ENCODE measurements at places on chromosomes 4 and X. TPM values are rescaled to one million over a fixed set of nuclear protein-coding genes. Genes with fewer than 3 reads are reported as not detected.

The ETNPPL gene
- total RNA-seq, result not detected

The CHRNA9 gene
- total RNA-seq, result 0.51 TPM

- H3K27ac ChIP-seq, result no peak overlapping the region
- H3K27me3 ChIP-seq, result no peaks in the 10 kb centered on the region
- H3K4me1 ChIP-seq, result no peaks in the 10 kb centered on the region
- DNase-seq, result peak; percentile 6
- H3K4me3 ChIP-seq, result no peak overlapping the region
These were observed 47.4 kb downstream of the REPS2 start for GRCh38 chrX:16993791-16994318.

DNA sequence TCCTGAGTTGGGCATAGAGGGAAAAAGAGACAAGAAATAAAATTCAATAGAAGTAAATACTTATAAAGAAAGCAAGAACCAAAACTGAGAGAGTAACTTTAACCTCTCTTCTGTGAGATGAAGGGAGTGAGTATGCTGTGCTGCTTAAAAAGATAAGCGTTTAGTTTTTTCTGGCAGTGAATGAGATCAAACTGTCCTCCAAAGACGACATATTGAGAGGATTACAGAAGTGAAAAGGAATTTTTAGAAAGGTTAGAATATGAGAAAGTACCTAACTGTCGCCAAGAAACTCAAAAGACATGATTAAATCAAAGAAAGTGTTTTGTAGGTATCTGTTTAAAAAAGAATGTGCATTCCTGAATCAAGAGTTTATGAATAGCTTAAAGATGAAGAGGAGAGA lies 16.0 kb downstream of the GAB1 start:
- no peak overlapping the region for H3K27ac ChIP-seq
- H3K36me3 ChIP-seq, result no peaks in the 10 kb centered on the region
- no peaks in the 10 kb centered on the region for H3K4me1 ChIP-seq

DNA sequence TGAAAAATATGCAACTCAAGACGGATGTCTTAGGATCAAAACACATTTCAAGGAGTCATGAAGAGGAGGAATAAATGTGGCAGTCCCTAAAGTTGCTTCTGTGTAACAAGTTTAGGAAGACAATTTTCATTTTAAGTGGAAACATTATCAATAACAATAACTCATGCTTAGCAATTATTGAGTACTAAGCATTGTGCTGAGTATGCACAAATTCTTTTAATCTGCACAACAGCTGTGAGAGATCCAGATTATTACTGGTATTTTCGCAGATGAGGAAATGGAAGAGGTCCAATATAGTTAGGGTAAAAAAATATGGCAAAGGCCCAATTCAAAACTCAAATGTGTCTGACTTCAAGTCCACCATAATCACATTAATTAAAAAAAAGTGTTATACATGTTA lies 2.9 kb upstream of the TEX13B start:
- H3K27ac ChIP-seq, result no peak overlapping the region
- H3K4me1 ChIP-seq, result 0 out of 2 replicates have a peak, but pooled peaks cover 3% of the 10 kb centered on the region
- no peak for DNase-seq
- no peaks in the 10 kb centered on the region for H3K36me3 ChIP-seq
- H3K27me3 ChIP-seq, result no peaks in the 10 kb centered on the region
